K562 (cell line): ENCODE measurements at places on chromosomes 7 and 10.

- no peak for DNase-seq
Measured at GRCh38 chr10:10831085-10831484, 186.6 kb upstream of the CELF2 start.

DNA sequence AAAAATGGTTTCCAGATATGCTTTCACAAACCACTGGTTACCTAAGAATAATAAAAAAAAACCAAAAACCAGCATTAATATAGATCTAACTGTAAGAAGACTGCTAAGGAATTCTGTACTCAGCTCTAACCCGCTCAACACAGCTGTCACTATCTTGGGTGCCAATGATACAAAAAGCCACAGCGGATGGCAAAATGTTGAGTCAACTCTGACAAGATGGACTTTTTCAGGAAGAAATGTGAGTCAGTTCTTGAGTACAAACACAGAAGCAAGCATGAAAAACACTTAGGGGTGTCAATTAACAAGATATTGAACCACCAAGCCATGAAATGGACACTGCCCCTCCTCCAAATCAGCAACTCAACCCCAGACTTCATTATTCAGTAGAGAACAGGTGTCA, 55.0 kb downstream of the CTTNBP2 start:
- DNase-seq = no peak

DNA sequence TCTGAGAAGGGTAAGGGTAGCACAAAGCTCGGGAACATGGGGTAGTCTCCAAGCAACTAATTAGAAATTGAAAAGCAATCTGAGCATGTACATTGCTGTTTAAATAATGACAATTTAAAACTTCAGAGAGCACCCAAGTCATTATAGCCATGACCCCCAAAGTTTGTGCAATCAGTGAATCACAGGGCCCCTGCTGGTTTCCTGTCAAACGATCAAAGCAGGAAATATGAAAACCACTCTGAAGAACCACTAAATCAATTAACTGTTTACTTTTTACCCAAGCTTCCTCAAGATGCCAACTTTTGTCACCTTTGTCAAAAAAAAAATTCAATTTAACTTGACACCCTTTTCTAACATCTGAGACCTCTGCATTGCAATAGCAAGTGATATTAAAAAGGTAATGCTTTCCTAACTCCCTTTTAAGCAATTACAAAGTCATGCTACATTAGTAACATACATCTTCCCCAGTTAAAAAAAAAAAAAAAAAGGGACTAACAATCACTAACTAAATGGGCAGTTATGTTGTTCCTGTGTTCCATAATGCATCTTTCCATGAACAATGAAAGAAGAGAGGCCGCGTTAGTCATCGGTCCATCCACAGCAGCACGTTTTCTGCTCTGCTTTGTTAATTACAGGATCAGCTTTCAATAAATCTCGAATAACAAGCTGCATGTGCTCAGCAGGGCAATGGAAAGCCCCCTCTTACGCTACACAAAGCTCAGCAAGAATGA, 80.6 kb downstream of the ETV1 start:
- DNase-seq = no peak

- DNase-seq = no peak
Measured at GRCh38 chr10:123995461-123996131, 97.8 kb downstream of the CHST15 start.

DNA sequence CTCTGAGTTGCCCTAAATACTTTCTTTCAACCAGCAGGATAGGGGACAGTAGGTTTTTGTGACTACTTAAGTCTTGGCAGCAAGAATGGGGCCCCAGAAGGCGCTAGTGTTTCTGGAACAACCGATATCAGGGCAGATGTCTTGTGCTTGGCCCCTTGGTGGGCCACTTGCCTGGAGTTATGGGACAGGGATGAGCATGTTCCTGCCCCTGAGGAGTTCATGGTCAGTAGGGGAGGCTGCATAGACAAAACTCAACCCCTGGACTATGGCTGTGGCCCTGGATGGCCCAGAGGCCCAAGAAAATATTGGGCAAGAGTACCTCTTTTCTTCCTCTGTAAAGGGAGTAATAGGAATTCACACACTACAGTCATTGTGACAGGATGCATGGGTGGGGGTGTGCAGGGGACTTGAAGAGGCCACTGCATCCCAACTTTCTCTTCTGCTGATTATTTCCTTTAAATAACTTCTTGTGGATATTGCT, 57.7 kb upstream of the IGFBP3 start:
- DNase-seq = no peak

DNA sequence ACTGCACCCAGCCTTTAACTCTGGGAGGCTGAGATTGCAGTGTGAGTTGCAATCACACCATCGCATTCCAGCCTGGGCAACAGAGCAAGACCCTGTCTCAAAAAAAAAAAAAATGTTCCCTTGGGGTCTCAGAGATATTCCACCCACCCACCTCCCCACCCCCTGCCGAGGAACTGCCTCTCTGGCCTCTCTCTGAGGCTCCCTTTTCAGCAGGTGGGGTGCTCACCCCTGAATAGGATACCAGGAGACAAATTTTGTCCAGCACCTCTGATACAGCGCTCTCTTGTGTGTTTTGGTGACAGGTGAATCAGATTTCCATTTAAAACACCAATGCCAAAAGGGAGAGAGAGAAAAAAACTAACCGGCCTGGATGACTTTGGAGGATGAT, 92.6 kb upstream of the KIF5B start:
- DNase-seq = no peak

- no peak for DNase-seq
Measured at GRCh38 chr10:26046073-26046700, 112.2 kb downstream of the MYO3A start.

DNA sequence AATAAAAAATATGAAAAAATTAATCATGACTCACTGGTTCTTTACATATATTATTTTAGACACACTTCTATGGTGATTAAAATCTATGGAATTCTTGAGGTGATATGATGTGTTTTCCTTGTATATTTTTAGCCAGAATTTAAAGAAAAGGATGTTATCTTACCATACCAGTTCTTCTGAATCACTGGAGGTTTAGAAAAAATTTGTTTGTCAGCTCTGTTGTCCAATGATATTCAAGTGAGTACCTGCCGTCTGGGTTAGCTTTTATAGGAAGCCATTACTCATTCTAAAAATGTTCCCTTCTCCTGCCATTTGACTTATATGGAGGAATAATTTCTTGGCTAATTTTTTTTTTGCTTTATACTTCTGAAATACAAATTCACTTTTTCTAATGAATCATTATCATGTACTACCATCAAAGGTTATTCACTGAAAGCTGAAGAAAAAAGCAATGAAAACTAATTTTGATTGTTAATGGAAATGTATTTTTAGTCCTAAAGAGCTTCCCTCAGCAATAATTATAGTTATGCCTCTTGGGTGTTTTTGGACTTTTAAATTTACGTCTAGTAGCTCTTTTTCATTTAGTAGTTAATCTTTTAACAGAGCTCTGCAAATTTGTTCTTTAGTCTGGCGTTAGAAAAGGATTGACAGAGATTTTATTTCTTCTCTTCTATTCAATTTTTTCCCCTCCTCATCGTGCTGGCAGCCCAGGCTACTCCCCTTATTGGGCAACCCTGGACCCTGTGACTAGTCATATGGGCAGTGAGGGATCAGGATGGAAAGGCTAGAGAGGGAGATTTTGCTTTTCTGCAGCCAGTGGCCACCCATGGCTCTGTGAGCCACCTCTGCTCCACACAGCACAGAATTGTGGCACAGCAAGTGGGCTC, 434.2 kb downstream of the LRMDA start:
- DNase-seq = no peak

DNA sequence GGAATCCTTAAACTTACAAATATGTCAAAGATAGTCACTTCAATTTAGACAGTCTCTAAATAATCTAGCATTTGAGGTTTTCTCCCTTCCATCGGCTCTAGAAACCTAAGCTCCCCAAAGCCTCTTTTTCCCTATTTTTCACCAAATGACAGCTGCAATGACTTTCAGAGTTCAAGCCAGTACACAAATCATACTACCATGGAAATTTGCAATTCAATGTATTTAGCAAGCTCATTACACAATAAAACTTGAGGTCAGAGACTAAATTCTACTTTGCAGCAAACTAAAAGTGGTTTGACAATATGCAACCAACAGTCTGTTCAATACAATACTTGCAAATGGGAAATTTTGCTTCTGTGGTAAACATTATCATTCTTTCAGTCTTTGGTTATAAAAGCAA, 80.3 kb downstream of the SKIDA1 start:
- DNase-seq = no peak

DNA sequence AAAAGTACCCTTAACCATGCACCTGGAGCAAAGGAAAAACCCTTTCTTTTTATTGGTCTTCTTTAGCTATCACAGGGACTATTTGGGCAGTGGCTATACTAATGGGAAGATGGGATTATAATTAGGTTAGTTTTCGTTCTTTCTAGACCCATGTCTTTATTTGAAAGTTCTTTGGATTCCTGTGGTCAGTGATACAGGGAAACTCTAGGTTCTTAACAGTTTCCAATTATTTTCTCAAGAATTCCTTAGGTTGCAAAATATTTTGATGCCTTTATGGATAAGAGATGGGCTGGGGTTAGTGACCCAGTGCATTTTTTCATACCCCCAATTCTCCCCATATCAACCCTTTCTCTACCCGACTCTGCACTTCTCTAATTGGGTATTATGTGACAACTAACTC, 49.0 kb downstream of the ADD3 start:
- no peak for DNase-seq

DNA sequence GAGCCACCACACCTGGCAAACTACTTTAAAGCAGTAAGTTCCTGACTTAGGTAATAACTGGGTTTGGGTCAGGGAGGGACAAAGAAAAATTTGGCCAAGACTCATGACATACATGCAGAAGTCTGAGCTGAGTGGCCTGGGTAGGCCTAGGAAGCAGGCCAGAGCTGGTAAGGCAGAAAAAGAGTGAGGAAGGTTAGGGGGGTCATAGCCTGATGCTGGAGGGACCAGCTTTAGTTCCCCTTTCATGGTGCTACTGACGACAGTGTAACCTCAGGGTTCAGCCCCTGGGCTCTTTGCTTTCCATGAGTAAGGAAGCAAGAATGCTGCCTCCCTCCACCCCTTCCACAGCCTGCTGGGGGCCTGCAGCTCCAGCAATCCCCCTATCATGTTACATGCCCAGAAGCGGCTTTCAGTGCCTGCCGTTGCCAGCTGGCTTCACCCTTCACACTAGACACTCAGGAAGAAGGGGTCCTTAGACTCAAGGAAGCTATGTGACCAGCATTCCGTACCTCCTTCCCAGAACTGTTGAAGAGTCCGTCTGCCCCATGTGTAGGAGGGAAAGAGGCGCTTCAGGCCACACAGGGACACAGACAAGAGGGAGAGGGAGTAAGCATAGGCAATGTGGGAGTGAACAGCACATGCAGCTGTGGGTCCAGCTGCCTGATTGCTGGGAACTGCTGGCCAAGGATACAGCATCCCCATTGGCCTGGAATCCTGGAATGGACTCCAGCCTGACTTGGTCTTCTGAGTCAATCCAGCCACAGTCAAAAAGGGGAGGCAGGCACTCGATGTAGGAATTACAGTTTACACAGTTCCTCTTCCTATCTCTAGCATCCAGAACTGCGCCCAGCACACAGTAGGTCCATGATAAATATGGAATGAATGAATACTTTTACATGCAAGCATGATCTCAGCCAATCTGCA, 4.1 kb upstream of the PLAU start:
- DNase-seq = no peak

- no peak for DNase-seq
Measured at GRCh38 chr7:25775999-25776743, 375.8 kb upstream of the NFE2L3 start.

- DNase-seq = peak; percentile 86
Measured at GRCh38 chr7:102279537-102280400, 6.9 kb upstream of the SH2B2 start.

- DNase-seq = no peak
Measured at GRCh38 chr10:50406457-50407070, 155.2 kb upstream of the ASAH2 start.

- no peak for DNase-seq
Measured at GRCh38 chr7:30140456-30140855, 5.7 kb downstream of the MTURN start.

DNA sequence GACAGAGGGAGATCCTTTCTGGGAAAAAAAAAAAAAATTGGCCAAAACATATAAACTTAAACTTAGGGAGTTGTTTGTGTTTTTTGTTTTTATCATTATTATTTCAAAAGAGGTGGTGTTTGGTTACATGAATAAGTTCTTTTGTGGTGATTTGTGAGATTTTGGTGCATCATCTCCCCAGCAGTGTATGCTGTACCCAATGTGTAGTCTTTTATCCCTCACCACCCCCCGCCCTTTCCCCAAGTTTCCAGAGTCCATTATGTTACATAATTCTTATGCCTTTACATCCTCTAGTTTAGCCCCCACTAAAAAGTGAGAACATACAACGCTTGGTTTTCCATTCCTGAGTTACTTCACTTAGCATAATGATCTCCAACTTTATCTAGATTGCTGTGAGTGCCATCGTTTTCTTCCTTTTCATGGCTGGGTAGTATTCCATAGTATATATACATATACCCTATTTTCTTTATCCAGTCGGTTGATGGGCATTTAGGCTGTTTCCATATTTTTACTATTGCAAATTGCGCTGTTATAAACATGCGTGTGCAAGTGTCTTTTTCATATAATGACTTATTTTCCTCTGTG, 148.1 kb upstream of the ZNF92 start:
- no peak for DNase-seq

DNA sequence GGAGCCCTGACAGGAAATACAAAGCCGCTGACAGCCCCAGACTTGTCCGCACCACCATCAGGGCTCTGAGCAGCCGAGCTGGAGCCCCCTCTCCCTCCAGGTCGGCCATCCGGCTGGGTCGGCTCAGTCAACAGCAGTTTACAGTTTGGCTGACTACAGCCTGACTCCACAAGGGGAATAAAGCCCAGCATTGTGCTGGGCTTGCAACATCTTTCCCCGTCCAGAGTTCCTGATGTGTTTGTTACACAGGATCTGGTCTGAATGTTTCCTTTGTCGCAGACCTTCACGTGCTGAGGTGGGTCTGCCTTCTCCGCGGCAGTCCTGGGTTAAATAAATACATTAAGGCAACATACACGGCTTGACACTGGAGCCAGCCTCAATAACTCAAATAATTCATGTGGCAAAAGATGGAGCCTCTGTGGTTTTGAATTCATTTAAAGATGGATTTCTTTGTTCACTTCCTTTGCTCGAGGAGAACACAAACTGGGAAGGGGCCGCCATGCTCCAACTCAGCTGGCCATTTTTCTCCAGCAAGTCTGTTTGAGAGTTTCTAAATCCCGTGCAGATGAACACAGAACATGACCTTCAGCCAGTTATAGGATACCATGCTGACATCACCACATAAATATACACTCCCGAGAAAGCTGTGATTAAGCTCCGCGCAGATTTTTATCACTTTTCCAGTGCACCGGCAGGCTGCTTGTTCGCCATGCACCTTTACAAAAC, 192.1 kb downstream of the WDR11 start:
- DNase-seq = no peak

GRCh38 chr10:74947781-74948401, 121.5 kb downstream of the KAT6B start:
- no peak for DNase-seq
